ENCODE measurements at places on chromosomes 3 and 15.

GRCh38 chr3:143035466-143036211 lies 34.3 kb downstream of the U2SURP start:
- no peak for DNase-seq

GRCh38 chr15:51202783-51203182 lies 108.1 kb upstream of the TNFAIP8L3 start:
- DNase-seq, result no peak

DNA sequence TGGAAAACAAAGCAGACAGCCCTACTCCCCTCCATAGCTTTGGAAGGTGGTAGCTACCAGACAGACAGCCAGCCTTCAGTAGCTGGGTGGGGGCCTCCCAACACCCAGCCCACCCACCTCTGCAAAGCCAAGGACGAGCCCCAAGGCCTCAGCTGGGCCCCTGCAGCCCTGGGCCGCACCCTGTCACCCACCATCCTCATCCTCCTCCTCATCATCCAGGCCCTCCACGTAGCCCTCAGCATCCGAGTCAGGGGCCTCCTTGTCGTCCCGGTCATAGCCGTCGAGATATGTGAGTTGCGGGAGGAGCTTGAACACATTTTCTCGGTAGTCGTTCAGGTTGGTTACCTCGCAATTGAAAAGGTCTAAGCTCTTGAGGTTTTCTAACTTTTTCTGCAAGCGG lies 36.5 kb downstream of the ANP32A start:
- no peak for DNase-seq

DNA sequence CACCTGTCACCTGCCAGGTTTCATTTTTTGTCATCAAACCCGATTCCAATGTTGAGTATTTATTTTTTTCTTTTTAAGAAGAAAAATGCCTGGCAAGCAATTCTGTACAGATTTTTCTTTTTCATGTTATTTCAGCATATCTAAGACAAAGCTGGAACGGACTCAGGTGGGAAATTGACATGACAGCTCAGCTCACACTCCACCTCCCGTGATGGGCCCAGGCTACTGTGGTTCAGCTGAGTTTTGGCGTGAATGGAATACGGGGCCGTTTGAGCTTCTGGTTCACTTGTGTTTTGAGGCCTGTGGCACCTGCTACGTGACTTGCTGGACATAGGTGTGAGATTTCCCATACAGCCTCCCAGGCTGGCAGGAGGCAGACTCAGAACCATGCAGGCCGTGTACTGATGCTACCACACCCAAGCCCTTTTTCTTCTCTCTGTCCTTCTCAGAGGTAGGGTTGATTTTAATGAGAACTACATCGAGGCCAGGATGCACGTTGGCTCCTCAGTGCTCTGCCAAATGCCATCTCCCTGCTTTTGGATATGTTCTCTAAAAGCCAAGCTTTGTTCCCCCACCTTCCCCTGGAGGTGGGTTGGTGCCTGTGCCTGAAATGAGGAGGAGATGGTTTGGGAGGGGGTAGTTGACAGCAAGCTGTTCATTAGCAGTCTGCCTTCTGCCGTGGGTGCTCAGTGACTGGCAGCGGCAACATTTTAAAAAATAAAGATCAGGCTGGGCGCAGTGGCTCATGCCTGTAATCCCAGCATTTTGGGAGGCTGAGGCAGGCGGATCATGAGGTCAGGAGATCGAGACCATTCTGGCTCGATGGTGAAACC lies 48.7 kb downstream of the TRAK1 start:
- DNase-seq, result no peak

DNA sequence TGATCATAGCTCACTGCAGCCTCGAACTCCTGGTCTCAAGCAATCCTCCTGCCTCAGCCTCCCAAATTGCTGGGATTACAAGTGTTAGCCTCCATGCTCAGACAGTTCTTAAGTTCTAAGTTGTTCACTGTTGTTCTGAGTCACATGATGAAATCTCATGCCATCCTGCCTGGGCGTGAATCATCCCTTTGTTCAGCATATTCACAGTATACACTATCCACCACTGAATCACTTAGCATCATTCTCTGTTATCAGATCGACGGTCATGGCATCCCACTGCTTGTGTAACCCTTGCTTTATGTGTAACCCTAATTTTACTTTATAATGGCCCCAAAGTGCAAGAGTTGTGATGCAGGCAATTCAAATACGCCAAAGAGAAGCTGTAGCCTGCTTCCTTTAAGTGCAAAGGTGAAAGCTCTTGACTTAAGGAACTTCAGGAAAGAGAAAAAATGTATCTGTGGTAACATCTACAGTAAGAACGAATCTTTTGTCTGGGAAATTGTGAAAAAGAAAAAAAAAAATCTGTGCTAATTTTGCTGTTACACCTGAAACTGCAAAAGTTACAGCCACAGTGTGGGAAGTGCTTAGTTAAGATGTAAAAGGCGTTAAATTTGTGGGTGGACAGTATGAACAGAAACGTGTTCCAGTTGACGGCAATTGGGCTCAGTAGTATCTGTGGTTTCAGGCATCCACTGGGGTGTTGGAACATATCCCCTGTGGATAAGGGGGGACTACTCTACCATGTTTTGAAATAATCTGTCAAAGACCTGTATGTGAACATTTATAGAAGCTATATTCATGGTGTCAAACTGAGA lies 80.6 kb downstream of the PCOLCE2 start:
- no peak for DNase-seq

DNA sequence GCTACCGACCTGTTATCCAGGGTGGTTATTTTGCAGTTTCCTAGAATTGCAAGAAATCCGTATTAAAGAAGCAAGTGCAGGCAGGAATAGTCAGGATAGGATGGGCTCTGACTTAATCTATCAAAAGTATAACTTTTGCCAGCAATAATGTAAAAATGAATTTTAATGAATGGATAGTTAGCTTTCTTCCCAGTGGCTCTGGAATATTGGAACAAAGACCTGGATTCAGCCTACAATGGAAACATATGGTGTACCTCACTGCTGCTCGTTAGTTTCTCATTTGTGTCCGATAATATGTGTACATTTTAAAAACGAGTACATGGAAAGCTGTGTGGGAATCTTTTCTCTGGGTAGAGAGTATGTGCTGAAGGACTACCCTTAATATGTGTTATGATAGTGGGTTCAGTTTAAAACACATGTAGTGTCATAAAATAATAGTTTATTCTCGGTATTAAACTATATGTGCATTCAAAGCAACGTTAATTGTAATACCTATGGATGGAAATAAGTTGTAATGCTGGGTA lies 805 bp downstream of the SERPINI1 start:
- DNase-seq, result no peak

DNA sequence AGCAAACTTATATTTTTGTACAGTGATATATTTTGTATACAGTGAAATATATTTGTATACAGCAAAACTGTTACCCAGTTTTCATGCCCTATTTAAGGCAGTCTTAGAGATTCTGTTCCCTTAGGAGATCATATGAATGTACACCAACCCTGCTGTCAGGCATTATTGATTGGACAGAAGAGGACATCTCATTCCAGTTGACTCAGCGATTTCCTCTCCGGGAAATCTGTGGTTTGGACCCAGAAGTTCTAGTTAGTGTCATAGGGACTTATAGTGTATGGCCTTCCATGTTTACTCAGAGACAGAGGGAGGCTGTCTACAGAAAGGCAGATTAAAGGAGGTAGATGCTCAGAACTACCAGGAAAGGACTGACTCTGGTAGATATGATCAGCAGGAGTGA lies 318.8 kb upstream of the KCNMB2 start:
- no peak for DNase-seq

Data from NCI-H1092 (cell line).